ENCODE measurements at places on chromosomes 2 and 18. TPM values are rescaled to one million over a fixed set of nuclear protein-coding genes. Genes with fewer than 3 reads are reported as not detected.
A peak's percentile ranks its signal among the peaks of the same experiment; 100 is the strongest.

GRCh38 chr2:109246176-109246575 is 117.2 kb downstream of the SH3RF3 start:
- DNase-seq: no peak

Gene PRKAG3
- polyA plus RNA-seq: 26.2 TPM

Gene FOXD4L1
- polyA plus RNA-seq: 1.7 TPM

DNA sequence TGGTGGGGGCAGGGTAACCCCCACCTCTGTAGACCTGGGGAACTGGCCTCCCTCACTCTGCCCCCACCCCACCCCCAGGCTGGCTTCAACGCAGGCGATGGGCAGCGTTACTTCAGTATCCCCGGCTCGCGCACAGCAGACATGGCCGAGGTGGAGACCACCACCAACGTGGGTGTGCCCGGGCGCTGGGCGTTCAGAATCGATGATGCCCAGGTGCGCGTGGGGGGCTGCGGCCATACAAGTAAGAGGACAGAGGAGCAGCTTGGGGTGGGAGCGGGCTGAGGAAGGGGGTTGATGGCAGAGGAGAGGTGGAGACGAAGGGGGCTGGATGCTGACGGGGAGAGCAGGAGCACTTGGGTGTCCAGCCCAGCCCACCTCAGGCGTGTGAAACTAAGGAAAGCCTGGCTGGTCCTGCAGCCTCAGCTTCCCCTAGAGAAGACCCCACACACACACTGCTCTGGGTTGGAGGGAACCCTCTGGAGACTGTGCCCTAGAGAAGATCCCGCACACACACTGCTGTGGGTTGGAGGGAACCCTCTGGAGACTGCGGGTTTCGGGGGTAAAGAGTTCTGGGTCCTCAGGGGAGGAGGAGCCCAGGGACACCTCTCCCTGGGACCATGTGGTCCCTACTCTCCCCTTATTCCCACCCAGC is 36.2 kb downstream of the SNED1 start:
- no peak for DNase-seq

Gene UGT1A10
- not detected for polyA plus RNA-seq

Gene ANKRD30BL
- 0.08 TPM for polyA plus RNA-seq

DNA sequence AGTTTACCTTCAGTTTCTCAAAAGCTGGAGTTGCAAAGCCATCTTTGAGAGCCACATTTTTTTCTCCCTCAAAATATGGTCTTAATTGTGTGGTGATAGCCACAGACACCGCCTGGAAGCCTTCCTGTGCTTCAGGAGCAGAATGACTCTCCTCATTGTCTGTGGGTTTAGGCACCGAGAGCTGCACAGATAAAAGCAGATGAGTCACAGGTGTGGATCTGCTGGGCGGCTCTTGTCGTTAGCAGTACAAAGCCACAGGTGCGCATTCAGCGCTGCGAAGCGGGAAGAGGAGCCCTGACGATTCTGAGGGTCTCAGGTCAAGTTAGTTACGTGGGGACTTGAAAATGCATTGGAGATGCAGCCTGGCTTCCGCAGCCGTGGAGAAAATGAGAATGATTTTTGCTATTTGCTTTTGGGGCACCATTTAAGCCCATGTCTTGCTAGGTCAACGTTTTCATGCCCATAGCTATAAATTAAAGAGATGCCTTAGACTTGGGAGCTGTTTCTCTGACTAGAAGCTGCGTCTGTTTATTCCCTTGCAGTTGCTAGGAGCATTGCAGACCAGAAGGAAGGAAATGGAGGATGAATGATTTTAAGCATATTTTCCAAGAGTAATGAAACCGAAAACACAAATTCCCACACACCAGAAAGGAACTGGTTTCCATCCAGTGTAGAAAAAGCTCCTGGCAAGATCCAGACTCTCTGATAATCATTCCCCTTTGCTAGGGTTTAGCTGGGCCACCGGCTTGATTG is 51.5 kb downstream of the KLHL29 start:
- DNase-seq: no peak

DNA sequence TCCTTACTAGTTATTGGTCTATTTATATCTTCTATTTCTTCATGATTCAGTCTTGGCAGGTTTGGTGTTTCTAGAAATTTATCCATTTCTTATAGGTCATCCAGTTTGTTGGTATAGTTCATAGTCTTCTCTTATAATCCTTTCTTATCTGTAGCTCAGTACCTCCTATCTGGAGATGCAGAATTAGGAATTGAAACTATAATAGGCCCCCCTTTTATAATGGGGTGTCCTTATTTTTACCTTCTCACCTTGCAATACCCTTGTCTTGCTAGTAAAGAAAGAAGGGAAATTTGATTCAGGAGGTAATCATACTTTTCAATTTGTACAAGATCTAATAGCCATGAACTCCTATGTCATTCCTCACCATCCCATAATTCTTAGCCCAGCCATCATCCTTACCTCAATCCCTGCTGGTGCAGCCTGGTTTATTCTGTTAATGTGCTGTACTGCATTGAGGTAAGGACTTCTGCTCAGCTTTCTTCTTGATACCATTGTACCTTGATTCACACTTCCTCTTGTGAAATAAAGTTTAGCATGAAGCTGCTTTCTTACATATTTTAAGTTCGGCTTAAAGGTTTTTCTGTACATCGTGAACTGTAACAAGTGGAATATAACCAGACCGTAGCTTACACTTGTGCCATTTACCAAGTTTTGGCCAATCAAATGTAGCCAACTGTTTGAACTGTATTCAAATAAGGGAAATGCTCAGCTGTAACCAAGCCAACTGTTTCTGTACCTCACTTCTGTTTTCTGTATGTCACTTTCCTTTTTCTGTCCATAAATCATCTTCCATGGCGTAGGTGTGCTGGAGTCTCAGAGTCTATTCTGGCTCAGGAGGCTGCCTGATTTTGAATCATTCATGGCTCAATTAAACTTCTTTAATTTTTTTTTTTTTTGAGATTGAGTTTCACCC is 40.1 kb upstream of the PTH2R start:
- no peak for DNase-seq

GRCh38 chr2:12465631-12466135 is 251.1 kb upstream of the TRIB2 start:
- peak; percentile 57 for DNase-seq

- DNase-seq: no peak
These were observed 34.8 kb upstream of the RBM44 start for GRCh38 chr2:237763812-237764211.

Gene REG1A
- polyA plus RNA-seq: not detected

- no peak for DNase-seq
These were observed 16.6 kb downstream of the FHOD3 start for GRCh38 chr18:36314098-36314497.

DNA sequence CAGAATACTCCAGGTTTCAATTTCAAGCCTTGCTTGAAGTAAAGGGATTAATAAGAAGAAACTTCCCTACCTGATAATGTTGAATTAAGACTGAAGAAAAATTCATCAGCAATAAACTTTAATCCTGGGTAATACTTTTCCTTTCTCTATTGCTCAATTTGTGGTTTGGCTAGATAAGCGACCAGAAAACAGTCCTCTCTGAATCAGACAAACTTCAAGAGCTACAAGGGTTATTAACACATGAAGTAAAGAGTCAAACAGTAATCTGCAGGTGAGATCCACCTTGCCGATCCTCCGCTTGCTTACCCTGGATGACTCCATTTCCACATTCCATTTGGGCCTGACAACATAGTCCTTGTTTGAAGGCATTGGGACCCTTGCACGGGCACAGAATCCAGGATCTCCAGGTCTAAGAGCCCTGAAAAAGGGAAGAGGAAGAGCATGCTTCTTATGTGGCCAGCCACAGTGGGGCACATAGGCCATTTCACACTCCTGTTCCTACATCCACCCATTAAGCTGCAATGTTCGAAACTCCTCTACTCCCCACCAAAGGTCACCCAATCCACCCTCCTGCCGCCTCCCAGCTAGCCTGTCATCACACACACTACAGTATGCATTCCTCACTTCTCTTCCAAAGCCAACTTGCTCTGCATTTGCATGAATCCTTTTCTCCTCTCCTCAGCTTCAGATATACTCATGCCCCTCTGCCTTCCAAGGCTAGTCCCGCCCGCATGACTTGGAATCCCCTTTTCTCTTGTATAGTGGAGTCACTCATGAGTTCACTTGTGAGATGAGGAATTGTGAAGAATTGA is 39.8 kb downstream of the IWS1 start:
- DNase-seq: no peak

DNA sequence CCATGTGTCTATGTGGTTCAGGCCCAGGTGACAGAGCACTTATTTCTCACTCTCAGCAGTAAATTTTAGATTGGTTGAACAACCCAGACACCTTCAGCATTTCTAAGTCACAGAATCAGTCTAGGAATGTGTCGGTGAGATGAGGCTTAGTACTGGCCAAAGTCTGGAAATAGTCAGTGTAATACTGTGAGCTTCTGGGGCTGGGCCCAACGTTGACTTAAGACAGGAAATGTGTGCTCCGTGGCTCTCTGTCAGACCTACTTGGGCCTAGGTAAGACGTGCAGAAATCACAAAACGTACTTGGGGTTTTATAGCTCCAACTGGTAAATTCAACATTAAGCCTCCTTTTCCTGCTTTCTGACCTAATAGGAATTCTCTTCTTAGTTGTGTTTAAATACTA is 160.3 kb upstream of the COL3A1 start:
- DNase-seq: peak; percentile 56

Gene AMER3
- not detected for polyA plus RNA-seq

Gene NCKAP5
- 7.3 TPM for polyA plus RNA-seq

GRCh38 chr2:172084645-172085459 is 455 bp upstream of the DLX1 start:
- DNase-seq: peak; percentile 80

Gene MOGAT1
- not detected for polyA plus RNA-seq

- DNase-seq: no peak
These were observed 21.0 kb downstream of the BCL11A start for GRCh38 chr2:60532421-60532820.

Gene MBOAT2
- polyA plus RNA-seq: 72.1 TPM

Data from muscle of back (tissue), 13 donors.